Stomach (tissue), 19 donors: ENCODE measurements at places on chromosomes 1 and 21. TPM values are rescaled to one million over a fixed set of nuclear protein-coding genes. Genes with fewer than 3 reads are reported as not detected.

CCDC30 gene
- polyA plus RNA-seq = 0.70 TPM

ASPM gene
- 3.7 TPM for polyA plus RNA-seq

GJA9 gene
- not detected for polyA plus RNA-seq

IBA57 gene
- polyA plus RNA-seq = 3.7 TPM

PEX11B gene
- 38.4 TPM for polyA plus RNA-seq

AXDND1 gene
- polyA plus RNA-seq = 8.1 TPM

ERG gene
- 5.5 TPM for polyA plus RNA-seq

POU3F1 gene
- polyA plus RNA-seq = not detected

PRAMEF11 gene
- not detected for polyA plus RNA-seq

LAMB3 gene
- 12.8 TPM for polyA plus RNA-seq

AKR7A3 gene
- 148 TPM for polyA plus RNA-seq

DHRS3 gene
- polyA plus RNA-seq = 102 TPM

FCMR gene
- 3.3 TPM for polyA plus RNA-seq

AGMAT gene
- polyA plus RNA-seq = 0.35 TPM

FCRLA gene
- 3.4 TPM for polyA plus RNA-seq

NUF2 gene
- polyA plus RNA-seq = 1.1 TPM

C1QC gene
- 27.8 TPM for polyA plus RNA-seq

PDC gene
- polyA plus RNA-seq = not detected

LRRC8C gene
- polyA plus RNA-seq = 1.2 TPM

COL6A2 gene
- 79.3 TPM for polyA plus RNA-seq

GNAT2 gene
- 0.43 TPM for polyA plus RNA-seq

OLFML3 gene
- 16.6 TPM for polyA plus RNA-seq

PIGP gene
- polyA plus RNA-seq = 37.9 TPM

C1orf94 gene
- not detected for polyA plus RNA-seq

THEM5 gene
- not detected for polyA plus RNA-seq

FLG2 gene
- polyA plus RNA-seq = 0.03 TPM

PTAFR gene
- 1.7 TPM for polyA plus RNA-seq

CFAP107 gene
- polyA plus RNA-seq = not detected

BTBD8 gene
- 0.76 TPM for polyA plus RNA-seq

UBL4B gene
- not detected for polyA plus RNA-seq

PIK3C2B gene
- 5.5 TPM for polyA plus RNA-seq

RPTN gene
- polyA plus RNA-seq = not detected

FAM167B gene
- 3.6 TPM for polyA plus RNA-seq

FAM229A gene
- polyA plus RNA-seq = 7.8 TPM

CR2 gene
- not detected for polyA plus RNA-seq

IGSF9 gene
- polyA plus RNA-seq = 2.0 TPM

CCDC27 gene
- not detected for polyA plus RNA-seq

LORICRIN gene
- polyA plus RNA-seq = not detected

C2CD2 gene
- polyA plus RNA-seq = 9.5 TPM

NR5A2 gene
- 0.46 TPM for polyA plus RNA-seq

LCE2A gene
- polyA plus RNA-seq = not detected

RORC gene
- 11.5 TPM for polyA plus RNA-seq

ADCY10 gene
- not detected for polyA plus RNA-seq

GUCA2B gene
- 4.9 TPM for polyA plus RNA-seq

TCEA3 gene
- polyA plus RNA-seq = 133 TPM

JAM2 gene
- polyA plus RNA-seq = 8.5 TPM

IFI44 gene
- 27.4 TPM for polyA plus RNA-seq

DNAJC28 gene
- 4.3 TPM for polyA plus RNA-seq

NTNG1 gene
- polyA plus RNA-seq = not detected

IVL gene
- polyA plus RNA-seq = not detected
